ENCODE measurements at places on chromosomes 5 and 9.

DNA sequence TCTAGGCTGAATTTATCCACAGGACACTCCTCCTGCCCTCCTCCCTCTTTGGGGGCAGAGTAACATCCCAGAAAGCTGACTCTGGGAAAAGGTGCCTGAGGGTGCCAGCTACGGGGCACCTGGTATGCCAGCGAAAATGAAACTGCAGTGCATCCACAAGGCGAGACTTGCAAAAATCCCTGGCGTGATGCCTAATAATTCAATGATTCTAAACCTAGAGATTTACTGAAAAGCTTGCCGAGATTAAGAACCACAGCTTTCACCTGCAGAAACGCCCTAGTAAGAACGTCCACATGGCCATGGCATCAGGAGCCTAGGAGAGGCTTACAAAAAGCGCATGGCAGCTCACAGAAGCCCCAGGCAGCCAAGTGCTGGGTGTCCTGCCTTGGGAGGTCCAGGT lies 20.9 kb downstream of the CCNJL start:
- DNase-seq, result no peak

- DNase-seq, result no peak
Observed at GRCh38 chr5:13804336-13804735, 140.2 kb downstream of the DNAH5 start.

DNA sequence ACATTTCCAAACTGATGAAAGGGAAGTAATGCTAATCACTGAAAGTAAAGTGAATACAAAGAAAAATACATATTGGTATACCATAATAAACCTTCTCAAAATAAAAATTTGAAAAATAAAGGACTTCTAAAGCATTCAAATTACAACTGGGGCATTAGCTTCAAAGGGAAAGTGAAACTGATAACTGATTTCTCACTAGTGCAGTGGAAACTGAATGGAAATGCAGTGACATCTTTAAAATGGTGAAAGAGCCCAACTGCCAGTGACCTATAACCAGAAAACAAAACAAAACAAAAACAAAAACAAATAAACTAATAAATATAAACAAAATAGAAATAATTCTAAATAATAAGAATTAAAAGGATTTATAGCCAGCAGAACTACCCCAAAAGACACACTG lies 297.5 kb upstream of the GRIN3A start:
- DNase-seq, result no peak

GRCh38 chr5:6660688-6661087 lies 27.4 kb downstream of the SRD5A1 start:
- no peak for DNase-seq

DNA sequence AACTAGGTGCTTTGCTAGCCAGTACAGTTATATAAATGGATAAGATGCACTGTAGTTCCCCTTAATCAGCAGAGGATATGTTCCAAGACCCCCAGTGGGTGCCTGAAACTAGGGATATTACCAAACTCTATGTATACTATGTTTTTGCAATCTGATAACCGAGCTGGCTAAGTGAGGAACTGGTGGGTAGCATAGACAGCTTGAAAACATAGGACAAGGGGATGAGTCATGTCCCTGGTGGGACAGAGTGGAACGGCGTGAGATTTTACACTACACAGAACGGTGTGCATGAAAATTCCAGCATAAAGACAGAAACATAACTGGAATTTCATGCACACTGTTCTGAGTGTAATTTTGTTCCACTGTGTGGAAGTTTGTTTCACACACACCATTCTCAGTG lies 86.9 kb downstream of the BASP1 start:
- DNase-seq, result peak; percentile 20

- no peak for DNase-seq
Observed at GRCh38 chr5:178984145-178985072, 10.7 kb downstream of the GRM6 start.

- DNase-seq, result no peak
Observed at GRCh38 chr5:104171958-104172690, 609.5 kb upstream of the NUDT12 start.

DNA sequence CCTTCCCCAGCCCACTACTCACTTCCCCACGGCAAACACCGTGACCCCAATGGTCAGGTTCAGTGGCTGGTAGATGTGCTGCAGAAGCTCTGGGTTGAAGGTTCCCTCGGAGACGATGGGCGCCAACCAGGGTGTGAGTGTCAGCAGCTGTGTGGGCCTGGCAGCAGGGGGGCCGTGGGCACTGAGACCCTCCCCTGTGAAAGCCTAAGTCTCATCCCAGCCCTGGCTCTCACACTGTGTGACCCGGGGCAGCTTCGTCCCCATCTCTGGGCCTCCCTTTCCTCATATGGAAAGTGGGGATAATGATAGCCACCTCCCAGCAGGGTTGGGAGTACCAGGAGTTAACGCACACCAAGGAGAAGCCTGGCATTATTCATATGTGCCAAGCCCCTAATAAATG lies 8.6 kb downstream of the GBGT1 start:
- no peak for DNase-seq

- DNase-seq, result no peak
Observed at GRCh38 chr9:115204904-115205453, 87.0 kb upstream of the TNC start.

DNA sequence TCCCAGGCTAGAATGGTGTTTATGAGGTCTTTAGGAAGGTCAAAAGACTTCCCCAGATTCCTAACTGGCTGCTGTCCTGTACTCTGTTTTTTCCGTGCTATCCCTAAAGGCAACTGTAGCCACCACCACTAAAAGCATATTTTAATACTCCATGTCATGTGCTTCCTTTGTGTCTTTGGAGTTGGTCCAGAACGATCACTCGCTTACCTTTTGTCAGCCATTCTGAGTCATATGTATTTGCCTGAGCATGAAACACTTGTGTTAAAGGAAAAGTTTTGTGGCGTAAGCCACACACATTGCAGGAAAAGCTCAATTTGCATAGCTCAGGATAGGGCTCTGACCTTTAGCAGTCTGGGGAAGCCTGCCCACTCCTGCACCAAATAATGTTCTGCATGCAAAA lies 299.6 kb downstream of the NTRK2 start:
- DNase-seq, result peak; percentile 5

GRCh38 chr5:5628866-5629606 lies 206.6 kb downstream of the ICE1 start:
- DNase-seq, result no peak

DNA sequence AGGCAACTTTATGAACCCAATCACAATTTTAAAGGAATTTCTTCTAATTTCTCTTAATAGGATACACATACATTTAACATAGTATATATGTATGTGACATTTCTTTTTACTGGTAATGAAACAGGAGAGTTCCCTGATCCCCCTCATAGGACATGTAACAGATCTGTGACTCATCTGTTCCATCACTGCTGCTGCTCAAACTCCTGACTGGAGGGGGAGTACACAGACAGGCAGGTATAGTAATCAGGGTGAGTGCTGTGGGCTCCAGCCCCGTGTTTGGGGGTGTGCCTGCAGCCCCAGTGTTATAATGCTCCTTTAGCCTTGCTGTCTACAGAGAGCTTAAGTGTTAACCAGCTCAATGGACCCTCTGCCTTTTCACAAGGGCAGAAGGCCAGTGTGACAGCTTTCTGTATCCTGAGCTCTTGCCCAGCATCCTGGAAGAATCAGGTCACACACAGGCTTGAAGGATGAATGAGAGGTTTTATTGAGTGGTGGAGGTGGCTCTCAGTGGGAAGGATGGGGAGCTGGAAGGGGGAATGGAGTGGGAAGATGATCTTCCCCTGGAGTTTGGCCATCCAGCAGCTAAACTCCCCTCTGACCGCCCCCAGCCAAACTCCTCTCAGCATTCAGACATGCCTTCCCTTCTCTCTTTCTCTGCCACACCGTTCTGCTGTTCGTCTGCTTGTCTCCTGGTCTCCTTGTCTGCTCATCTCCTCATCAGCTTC lies 161.3 kb downstream of the ZNF608 start:
- no peak for DNase-seq

DNA sequence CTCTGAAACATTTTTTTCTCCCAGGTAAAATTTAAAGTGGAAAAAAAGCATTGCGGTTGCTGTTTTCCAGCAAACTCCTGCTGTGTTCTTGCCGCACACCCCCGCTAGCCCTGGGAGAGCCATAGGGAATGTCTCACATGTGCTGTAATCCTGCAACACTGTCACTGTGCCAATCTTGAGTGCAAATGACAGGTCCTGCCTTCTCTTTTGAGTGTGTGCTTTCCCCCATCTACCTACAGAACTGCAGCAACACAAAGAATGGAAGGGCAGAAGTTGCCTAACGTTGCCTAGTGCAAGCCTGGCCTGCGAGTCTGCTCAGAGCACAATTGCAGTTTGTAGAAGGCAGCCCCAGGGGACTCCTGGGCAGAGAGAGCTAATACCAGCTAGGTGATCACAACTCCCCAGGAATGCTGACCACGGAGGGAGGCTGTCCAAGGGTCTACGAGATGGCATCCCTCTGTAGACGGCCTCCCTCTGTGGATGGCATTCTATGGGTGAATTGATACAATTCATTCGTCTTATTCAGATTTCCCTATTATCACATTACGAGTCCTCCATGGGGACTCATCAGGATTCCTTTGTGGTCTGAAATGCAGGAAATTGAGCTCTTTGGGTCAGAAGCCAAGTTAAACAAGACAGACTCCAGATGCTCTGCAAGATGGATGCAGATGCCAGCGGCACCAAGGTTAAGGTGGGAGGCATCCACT lies 172.6 kb upstream of the S1PR3 start:
- DNase-seq, result peak; percentile 68

GRCh38 chr5:176131771-176132170 lies 106.5 kb upstream of the SIMC1 start:
- DNase-seq, result no peak

DNA sequence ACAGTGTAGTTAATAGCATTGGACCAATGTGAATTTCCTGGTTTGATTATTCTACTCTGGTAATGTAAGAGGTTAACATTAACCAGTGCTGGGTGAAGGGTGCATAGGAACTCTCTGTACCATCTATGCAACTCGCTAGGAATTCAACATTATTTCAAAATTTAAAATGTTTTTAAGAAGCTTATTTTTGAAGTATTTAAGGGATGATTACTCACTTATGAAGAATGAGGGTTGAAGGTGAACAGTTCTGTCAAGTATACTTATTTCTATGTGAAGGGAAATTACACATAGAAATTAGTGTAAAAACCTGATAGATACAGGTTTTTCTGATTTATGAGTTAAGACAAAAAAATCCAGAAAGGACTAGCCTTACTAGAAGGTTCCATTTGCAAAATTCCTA lies 165.8 kb downstream of the INSYN2B start:
- DNase-seq, result no peak

- DNase-seq, result no peak
Observed at GRCh38 chr5:143051244-143052058, 281.3 kb downstream of the ARHGAP26 start.

DNA sequence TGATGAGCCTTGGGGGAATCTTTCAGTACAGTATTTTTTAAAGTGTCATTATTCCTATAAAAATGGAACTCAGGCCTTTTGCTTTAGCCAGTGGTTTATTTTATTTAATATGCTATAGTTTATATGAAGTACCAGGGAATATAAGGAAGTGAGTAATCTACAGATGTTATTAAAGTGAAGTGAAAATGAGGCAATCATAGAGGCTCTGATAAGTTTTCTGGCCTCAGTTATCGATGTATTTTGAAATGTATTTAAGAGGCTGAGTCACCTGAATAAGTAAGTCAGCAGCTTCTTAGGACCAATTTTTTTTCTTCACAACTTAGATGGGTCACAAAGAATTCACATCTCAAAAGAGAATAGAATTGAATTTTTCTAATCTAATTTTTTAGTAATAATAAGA lies 829.0 kb downstream of the DNAH5 start:
- DNase-seq, result no peak

- DNase-seq, result no peak
Observed at GRCh38 chr9:83043597-83043996, 19.3 kb downstream of the RASEF start.

GRCh38 chr5:71946343-71947030 lies 160.8 kb upstream of the MAP1B start:
- DNase-seq, result no peak

DNA sequence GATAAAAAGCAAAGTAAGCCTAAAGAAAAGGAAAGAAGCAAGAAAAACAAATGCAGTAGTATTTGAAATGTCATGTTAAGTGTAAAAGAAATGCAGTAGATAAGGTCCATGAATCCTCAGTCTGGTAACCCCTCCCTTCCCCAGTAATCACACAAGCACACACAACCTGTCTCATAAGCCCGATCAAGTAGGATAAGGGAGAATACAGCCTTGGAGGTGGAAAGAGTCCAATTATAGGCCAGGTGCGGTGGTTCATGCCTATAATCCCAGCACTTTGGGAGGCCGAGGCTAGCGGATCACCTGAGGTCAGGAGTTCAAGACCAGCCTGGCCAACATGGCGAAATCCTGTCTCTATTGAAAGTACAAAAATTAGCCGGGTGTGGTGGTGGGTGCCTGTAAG lies 117.9 kb downstream of the GADD45G start:
- DNase-seq, result no peak
